Activated naive CD8-positive, alpha-beta T cell treated with anti-CD3 and anti-CD28 coated beads, Interleukin-2, amount 50 U/mL, for 16 hours (primary cell): ENCODE measurements at places on chromosomes 2 and 18.
A peak's percentile ranks its signal among the peaks of the same experiment; 100 is the strongest.

GRCh38 chr2:182444806-182445205, 18.0 kb upstream of the PDE1A start:
- DNase-seq = no peak

GRCh38 chr2:12716032-12716281, 779 bp upstream of the TRIB2 start:
- peak; percentile 57 for DNase-seq

GRCh38 chr2:63755216-63755615, 86.5 kb upstream of the UGP2 start:
- DNase-seq = no peak

- no peak for DNase-seq
Measured at GRCh38 chr2:108924580-108925251, 64.3 kb downstream of the EDAR start.

DNA sequence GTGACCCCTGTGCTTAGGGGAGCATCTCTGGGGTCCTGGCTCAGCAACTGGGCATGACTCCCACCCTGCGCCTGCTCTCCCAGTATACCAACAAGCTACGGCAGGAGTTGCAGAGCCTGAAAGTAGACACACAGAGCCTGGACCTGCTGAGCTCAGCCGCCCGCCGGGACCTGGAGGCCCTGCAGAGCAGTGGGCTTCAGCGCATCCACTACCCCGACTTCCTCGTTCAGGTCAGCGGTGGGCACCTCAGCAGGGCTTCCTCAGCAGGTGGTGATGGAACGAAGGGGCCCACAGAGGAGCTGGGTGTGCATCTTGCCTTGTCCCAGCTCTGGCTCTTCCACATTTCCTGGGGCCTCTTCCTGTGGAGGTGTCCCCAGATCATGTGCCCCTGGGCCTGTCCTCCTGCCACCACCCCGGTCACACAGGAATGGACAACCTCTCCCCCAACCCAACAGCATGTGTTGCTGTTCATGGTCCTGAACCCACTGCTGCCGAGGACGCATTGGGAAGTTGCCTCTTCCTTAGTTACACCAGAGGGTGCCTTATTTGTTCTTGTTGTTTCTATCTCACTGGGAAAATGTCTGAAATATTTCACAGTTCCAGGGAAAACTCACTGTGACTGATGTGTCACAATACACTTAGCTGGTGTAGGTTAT, 10.8 kb downstream of the PROM2 start:
- DNase-seq = no peak
